Stimulated activated CD8-positive, alpha-beta memory T cell treated with anti-CD3 and anti-CD28 coated beads, Interleukin-7, amount 100 ng/mL, for 4 hours (primary cell): ENCODE measurements at places on chromosomes 16 and 17.
A peak's percentile ranks its signal among the peaks of the same experiment; 100 is the strongest.

- DNase-seq: no peak
Observed at GRCh38 chr17:60747069-60747808, 69.6 kb downstream of the BCAS3 start.

DNA sequence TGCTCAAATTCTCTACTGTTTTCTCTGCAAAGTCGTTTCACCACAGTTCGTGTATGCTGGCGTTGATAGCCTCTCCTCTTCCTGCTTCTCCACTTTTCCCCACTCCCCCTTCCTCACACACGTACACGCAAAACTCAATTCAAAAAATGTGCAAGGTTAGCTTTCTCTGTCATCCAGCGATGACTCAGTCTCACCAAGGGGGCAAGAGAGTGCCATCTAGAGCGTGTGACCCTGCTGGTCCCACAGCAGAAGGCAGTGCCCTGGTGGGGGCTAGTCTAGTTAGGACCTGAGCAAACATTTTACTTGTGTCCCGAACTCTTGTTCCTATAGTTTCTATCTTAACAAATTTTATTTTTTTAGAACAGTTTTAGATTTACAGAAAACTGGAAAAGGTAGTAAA is 121.2 kb upstream of the CHMP6 start:
- peak; percentile 14 for DNase-seq

DNA sequence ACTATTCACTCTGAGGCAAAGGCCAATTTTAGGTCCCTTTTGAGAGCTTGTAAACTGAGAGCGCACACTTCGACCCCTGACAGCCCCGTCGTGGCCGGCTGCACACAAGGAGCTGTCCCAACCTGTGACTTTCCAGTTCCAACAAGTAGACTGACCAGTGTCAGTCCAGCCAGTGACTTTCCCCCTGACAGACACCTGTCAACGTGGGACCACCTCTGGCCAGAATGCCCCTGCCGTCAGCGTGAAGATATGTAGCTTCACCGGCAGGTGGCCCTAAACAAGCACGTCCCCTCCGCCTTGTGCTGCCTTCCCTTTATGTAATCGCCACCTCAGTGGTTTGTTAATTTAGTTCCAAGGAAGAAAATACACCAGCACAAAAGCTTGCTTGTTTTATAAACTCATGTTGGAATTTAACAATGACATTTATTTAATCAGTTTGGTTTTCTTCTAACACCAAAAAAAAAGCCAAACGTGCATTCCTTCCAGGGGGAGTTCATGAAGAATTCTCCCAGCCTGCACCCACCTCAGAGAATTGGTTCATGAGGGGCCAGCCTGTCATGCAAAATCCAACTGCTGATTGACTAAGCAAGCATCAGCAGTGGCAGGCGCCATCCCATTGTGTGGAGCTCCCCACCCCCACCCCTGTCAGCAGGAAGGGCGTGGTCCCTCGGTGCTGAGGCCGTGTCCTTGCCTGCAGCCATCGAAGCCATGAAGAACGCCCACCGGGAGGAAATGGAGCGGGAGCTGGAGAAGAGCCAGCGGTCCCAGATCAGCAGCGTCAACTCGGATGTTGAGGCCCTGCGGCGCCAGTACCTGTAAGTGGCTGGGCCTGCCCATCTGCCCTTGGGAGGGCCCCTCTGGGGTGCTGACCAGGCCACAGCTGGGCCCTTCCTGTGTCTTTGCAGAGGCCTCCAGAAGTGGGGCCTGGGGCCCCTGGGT is 33.9 kb downstream of the PLD6 start:
- no peak for DNase-seq

GRCh38 chr16:70494202-70494770 is 29.1 kb downstream of the COG4 start:
- DNase-seq: no peak

- DNase-seq: no peak
Observed at GRCh38 chr16:73915935-73916334, 380.7 kb upstream of the PSMD7 start.

DNA sequence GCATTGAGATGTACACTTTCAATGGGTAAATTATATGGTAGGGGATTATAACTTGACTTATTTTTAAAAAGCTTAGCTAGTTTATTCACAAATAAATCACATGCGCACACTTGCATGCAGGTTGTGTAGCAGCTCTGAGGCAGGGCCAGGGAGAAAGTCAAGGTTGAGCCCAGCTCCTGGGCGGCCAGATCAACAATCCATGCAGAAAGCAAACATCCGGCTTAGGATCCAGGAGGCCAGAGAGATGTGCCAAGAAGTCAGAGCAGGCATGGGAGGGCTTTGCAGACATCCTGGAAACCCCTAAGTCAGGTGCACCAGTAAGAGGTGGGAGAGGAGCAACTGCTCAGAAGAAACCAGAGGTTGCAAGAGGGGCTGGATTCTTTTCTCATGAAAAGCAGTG is 186.5 kb downstream of the AXIN2 start:
- no peak for DNase-seq

DNA sequence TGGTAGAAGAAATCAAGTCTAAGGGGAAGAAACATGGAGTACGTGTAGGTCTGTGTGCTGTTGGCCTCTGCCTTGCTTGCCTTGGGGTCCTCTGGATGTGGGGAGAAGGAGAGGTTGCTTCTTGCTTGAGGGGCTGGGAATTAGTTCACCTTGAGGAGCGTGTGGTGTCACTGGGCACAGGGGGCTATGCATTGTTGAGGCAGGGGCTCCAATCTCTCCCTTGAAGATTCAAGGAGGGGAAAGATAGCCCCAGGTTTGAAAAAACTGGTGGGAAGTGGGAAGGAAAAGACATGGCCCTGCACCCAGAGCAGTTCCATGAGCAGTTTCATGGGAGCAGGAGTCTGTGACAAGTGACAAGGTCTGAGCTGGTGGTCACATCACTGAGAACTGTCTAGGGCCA is 103.4 kb downstream of the CYLD start:
- DNase-seq: no peak

GRCh38 chr17:79255456-79255855 is 180.8 kb downstream of the ENGASE start:
- no peak for DNase-seq

DNA sequence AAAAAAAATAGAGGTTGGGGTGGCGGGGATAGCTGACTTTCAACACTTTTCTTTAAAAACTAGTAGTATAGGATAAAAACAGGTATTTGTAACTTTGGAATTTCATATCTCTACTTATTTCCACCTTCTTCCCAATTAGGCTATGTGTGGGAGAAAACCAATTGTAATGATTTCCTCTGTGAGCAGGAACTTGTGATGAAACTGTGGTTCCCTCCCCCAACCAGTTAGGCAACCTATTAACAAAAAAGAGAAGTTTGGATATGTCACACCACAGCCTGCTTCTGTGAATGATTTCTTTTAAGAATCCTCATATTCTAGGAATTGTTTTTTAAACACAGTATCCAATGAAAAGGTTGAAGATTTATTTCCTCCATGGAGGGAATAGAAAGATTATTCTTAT is 1.9 kb downstream of the IGSF6 start:
- DNase-seq: no peak

- DNase-seq: no peak
Observed at GRCh38 chr16:5072334-5073278, 963 bp downstream of the ALG1 start.

GRCh38 chr16:88532434-88533241 is 37.6 kb upstream of the ZC3H18 start:
- no peak for DNase-seq

- no peak for DNase-seq
Observed at GRCh38 chr17:35218915-35219314, 24.0 kb upstream of the SLFN5 start.

DNA sequence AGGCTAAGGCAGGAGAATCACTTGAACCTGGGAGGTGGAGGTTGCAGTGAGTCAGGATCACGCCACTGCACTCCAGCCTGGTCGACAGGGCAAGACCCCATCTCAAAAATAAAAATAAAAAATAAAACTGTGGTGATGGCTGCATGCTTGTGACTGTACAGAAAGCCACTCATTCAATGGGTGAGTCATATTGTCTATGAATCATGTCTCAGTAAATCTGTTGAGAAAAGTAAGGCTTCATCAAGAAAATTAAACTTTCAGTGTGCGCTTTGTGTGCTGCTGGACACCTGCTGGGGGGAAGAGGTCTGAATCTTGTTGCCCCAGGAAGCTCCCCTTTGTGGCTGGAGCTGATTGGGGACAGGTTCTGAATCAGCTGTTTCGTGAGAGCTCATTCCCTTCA is 11.3 kb downstream of the NUBP1 start:
- DNase-seq: no peak

DNA sequence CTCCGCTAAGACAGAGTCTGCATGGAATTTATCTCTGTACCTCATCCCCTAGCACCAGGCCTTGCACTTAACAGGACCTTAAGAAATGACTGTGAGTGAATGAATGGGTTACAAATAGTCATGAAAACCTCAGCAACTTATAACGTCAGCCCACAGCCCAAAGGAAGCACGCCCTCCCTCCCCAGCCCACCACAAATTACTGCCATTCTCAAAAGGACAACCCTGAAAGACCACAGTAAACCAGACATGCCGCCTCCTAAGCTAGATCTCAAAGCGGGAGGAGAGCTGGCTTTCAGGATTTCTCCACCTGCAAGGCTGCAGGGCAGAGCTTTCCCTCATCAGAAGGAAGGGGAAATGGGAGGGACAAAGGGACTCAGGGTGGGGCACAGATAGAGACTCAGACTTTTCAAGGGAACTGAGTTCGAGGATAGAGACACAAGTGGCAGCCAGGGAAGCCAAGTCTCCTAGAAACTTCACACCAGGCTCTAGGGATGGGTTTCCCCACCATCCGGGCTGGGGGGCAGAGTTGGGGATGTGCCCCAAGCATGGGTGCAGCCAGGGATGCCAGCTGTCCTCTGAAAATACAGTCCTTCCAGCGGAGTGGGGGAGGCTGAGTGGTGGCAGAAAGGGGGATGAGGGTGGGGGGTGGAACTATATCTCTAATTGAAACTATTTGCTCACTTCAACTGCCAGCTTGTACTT is 56.7 kb downstream of the PLXDC1 start:
- DNase-seq: peak; percentile 23

GRCh38 chr16:75114179-75114945 is 2.2 kb downstream of the LDHD start:
- DNase-seq: no peak

- DNase-seq: no peak
Observed at GRCh38 chr16:21950782-21951521, 2.2 kb upstream of the UQCRC2 start.

- no peak for DNase-seq
Observed at GRCh38 chr17:49218941-49219913, 8.7 kb downstream of the ABI3 start.

DNA sequence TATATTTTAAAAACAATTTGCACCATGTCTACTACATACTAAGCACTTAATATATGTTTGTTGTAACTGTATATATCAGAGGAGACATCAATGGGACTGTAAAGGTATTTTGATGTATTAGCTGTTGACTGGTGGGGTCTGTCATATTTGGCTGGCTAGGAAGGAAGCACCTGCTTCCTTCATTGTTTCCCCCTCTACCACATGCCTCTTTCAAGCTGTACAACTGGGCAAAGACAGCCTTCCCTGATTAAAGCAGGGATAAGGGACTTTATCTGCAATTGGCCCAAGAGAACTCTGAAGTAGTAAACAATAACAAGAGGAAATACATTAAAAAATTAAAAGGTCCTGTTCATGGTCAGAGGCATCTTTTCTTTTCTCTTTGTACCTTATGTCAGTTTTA is 5.5 kb upstream of the SLFN12L start:
- DNase-seq: no peak

DNA sequence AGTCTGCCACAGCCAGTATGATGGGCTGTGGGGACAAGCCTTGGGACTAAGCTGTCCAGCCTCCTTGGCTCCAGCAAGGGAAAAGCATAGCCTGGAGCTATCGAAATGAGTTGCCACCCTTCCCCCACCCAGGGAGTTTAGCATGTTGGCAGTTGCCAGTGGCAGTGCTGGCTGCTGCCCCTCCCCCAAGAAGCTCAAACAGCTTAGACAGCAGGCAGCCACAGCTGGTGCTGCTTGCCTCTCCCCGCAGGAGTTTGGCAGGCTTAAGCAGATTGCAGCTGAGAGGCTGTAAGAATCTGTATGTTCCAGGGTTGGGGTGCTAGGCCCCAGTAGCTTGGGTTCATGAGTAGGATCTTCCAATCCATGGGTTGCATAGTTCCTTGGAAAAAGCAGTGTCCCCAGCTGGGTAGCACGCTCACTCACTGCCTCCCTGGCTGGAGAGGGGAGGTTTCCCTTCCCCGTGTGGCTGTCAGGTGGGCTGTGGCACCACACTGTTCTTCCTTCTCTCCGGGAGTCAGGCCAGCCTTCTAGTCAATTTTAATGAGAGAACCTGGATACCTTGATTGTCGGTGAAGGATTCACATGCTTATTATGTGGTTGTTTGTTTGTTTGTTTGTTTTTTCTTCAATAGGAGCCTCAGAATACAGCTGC is 506.1 kb downstream of the CDH11 start:
- no peak for DNase-seq

DNA sequence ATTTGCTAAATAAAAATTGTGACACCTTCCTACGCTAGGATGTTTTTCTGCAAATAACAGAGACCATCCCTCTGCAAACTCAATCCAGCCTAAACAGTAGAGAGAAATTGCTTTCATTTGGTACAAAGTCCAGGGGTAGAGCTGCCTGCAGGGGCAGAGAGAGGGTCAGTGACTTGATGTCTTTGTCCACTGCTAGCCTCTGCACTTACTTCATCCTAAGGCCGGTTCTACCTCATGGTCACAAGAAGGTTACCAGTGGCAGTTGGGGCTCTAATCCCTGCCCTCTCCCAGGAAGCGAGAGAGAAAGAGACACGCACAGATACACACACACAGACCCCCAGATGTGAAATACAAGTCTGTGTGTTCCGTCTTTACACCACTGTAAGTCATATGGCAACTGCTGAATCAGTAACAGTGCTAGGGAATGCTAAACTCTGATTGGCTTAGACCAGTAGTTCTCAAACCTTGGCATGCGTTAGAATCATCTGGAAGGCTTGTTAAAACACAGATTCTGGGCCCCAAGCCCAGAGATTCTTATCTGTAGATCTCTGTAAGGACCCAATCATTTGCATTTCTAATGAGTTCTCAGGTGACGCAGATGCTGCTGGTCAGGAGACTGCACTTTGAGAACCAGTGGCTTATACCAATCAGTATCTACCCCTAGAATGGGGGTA is 13.1 kb upstream of the LPCAT2 start:
- no peak for DNase-seq

DNA sequence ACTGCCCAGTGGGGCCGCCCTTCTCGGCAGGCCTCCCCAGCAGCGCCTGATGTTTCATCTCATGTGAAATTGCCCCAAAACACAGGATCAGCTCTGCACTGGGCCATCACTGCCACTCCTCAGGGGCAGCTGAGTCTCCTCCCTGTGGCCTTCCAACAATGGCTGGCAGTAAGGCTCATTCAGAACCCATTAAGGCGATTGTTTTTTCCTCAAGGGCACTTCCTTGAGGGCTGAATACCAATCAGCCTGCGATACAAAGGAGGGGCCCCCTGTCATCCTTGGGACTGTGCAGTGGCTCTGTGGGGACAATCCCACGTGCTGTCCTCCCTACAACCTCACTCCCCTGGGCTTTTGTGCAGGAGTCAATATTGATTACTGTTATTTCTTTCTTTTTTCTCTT is 47.5 kb downstream of the XYLT1 start:
- no peak for DNase-seq

DNA sequence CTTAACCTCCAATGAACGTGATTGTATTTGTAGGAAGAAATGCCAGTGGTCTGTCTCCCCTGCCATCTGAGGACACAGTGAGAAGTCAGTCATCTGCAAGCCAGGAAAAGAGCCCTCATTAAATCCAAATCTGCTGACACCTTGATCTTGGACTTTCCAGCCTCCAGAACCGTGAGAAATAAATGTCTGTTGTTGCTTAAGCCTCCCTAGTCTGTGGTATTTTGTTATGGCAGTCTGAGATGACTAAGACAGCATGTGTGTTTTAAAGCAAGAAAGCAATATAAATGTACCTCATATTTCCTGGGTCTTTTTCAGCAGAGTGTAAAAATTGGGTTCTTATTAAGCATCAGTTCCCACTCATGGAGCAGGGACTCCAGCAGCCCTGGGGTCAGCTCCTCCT is 177.9 kb upstream of the NLRP1 start:
- DNase-seq: no peak
